ENCODE measurements at places on chromosomes 11 and 22.

- no peak for DNase-seq
Measured at GRCh38 chr22:50031189-50032091, 18.9 kb upstream of the IL17REL start.

DNA sequence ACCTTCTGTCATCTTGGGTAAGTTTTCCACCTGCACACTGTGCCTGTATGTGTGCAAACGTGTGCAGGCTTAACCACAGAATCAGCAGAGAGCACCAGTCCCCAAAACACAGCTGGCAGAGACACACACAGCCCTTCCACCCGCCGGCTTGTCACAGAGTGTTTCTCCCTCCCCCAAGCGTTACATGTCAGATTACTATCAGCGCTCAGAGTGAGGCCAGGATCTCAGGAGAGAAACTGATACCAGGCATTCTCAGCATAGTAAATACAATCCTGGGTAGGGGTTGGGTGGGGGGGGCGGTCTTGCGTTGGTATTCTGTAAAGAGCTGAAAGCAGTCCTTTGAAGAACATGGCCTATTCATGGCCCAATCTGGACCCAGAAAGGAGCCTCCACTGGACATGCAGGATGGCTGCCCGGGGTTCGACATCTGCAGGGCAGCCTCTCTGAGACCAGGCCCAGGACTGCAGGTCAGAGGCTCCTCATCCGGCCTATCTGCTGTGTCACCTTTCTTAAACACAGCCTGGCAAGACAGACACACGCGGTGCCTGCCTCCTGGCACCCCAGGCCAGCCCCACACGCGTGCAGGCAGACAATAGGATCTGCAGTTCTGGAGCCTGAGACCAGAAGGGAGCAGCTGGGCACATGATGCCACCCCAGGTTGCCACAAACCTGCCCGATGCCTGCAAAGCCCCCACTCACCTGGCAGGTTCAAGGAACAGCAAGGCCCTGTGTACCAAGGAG, 1.7 kb downstream of the OSBPL5 start:
- DNase-seq, result no peak

- DNase-seq, result peak; percentile 51
Measured at GRCh38 chr11:6925636-6926207, 504 bp upstream of the ZNF215 start.

GRCh38 chr11:18765554-18765953, 26.0 kb downstream of the PTPN5 start:
- no peak for DNase-seq

- DNase-seq, result peak; percentile 91
Measured at GRCh38 chr11:95296621-95297025, 65.6 kb upstream of the SESN3 start.

GRCh38 chr11:112745973-112746372, 215.2 kb upstream of the NCAM1 start:
- peak; percentile 28 for DNase-seq

DNA sequence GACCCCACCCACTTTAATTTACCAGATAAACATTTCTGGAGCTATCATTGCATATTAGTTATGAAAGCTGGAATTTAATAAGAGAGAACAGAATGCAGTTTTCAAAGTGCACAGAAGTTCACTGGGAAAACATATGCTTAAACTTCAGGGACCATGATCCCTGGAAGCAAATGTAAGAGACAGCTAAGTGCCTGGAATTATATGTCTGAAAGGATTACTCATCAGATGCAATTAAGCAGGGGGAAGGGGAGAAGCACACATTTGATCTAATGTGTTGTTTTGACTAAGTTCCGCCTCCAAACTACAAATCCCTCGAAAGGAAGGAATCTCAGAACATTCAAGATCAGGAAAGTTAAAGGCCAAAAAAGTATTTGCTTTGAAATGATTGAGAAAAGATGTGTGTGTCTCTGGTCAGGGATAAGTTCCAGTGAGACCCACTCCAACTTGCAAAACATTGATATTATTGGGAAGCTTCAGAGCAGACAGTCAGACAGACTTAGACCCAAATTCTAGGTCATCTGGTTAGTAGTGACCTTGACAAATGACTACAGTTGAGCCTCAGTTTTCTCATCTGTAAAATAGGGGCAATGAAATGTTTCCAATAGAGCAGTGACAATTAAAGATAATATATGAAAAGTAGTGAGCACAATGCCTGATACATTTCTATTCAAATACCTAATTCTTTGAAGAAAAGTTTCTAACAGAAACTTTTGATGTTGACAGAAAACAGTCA, 147.6 kb downstream of the ME3 start:
- peak; percentile 51 for DNase-seq

DNA sequence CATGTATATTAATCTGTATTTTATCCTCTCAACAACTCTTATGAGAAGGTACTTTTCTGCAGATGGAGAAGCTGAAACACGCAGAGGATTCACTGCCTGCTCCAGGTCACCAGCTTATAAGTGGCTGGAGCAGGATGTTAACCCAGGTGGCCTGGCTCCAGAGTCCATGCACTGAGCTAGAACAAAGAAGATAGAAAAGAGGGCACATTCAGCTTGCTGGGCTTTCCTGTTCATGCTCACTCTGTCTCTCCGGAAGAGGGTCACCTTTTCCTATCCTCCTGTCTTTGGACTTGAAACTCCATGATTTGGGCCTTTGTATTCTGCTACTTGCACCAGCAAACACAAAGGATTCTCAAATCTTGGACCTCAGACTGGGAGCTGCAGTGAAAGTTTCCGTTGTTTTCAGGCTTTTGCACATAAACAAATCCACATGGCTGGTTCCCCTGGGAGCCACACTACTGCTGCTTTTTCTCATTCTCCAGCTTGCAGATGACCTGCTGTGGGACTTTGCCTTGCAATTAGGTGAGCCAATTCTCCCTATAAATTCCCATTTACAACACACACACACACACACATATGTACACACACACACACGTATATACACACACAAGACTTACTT, 117.3 kb upstream of the GRK3 start:
- DNase-seq, result no peak

DNA sequence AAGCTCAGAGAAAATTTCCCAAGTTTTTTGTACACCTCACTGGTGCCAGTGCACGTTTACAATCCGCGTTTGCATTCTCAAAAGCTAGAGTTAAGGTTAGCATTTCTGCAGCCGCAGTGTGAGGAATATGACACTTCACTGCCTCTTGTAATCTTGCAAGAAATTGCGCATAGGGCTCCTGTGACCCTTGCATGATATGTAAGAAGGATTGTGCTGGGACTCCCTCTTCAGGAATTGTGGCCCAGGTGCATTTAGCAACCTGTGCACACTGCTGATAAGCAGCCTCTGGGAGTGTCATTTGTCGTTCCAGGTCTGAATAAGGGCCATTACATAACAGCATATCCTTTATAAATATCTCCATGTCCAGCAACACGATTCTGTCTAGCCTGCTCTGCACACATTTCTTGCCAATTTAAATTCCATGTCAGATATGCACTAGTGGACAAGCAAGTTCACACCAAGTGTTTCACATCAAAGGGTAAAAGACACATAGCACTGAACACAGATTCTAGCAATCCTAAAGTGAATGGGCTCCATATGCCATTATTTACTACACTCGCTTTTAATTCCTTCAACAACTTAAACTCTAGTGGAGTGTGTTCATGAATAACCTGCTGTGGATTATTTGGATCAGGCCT, 69.2 kb upstream of the INCENP start:
- DNase-seq, result peak; percentile 20

- no peak for DNase-seq
Measured at GRCh38 chr11:15795378-15795777, 561.0 kb downstream of the SOX6 start.

GRCh38 chr11:67666676-67667489, 7.5 kb downstream of the ALDH3B2 start:
- no peak for DNase-seq

GRCh38 chr11:113531083-113531482, 55.9 kb upstream of the DRD2 start:
- no peak for DNase-seq

All from NCI-H1417 (cell line).